ENCODE measurements at places on chromosomes 1 and 21.

DNA sequence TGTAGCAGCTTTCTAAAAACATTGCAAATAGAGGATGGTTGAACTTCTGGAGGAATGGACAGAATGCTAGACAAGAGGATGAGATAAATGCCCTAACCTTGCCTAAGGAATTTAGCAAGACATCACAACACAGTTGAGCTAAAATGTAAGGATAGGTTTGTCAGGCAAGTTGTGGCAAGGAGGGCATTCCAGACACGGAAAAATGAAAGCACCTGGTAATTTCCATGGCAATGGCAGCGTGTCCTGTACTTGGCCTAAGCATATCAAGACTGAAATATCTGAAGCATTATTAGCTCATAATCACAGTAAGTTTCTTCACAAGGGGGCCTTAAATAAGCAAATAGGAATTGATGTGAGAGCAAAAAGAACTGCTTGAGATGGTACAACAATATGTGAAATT, 105.1 kb upstream of the USP25 start:
- DNase-seq, result no peak

DNA sequence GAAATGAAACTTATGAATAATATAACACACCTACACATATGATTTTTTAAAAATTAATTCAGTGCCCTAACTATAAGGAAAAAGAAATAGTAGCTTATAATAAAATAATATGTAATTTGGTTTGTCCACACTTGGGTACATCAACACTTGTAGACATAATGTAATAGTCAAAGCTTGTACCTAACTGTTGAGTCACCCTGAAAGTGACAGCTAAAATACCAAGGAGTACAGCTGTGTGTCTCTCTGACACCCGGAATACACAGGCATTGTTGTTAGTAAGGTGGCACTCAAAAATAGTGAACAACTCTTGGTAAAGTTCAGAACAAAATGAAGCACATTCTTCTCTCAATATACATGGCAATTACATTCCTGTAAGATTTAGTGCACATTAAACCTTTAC, 243.4 kb downstream of the TRABD2B start:
- no peak for DNase-seq

GRCh38 chr1:214319938-214320337, 39.0 kb downstream of the SMYD2 start:
- no peak for DNase-seq

- no peak for DNase-seq
These were observed 84.4 kb downstream of the CATSPERE start for GRCh38 chr1:244545511-244545910.

- no peak for DNase-seq
These were observed 1034.1 kb upstream of the PRMT6 start for GRCh38 chr1:106022312-106022902.

- DNase-seq, result no peak
These were observed 103.4 kb upstream of the TIAM1 start for GRCh38 chr21:31447505-31447904.

DNA sequence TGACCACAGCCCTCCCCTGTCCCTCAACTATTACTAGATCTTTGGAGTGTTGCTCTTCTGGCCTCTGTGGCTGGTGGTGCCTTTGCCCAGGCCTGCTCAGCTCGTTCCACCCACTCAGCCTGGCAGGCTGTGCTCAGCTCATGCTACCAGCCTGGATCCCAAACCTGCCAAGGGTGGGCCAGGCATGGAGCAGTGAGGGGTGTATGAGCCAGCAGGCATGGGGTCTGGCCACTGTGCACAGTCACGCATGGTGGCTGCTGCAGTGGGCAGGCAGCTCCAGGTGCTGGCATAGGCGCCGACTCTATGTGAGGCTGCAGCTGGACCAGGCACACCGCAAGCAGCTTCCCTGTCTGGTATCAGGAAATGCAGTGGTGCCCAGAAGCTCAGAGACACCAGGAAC, 449.9 kb downstream of the MATN1 start:
- no peak for DNase-seq

DNA sequence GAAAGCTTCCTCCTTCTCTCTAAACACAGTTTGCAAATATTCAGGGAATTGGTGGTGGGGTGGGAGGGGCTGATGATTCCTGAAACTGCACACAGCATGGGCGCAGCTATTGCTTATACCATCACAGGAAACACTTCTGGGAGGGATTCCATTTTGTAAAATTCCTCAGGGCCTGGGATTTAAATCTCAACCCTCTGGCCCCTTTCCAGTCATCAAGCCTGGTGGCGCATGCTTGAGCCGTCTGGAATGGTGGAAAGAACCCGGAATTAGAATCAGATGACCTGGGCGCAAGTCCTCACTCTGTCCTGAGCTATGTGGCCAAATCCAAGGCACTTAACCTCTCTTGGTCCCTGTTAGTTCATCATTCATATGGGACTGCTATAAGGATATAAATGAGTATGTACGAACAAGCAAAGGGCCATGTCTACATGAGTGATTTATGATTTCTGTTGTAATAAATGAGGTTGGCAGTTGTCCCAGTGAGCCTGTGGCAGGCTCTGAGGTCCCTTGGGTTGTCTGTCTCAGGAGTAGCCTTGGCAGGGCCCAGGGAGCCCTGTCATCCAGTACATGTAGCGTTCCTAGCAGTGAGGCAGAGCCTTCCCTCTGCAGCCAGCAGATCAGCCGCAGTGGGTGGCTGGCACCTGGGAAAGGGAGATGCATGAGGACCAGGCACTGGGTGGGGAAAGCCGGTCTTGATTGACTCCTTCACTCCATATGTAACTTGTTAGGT, 72.0 kb downstream of the MAN1C1 start:
- no peak for DNase-seq

- no peak for DNase-seq
These were observed 2.2 kb upstream of the KCNA3 start for GRCh38 chr1:110676970-110677369.

- DNase-seq, result no peak
These were observed 200.7 kb downstream of the FGGY start for GRCh38 chr1:59497616-59498015.

- DNase-seq, result no peak
These were observed 41.8 kb downstream of the SGIP1 start for GRCh38 chr1:66575739-66576138.

- no peak for DNase-seq
These were observed 371.1 kb upstream of the C1orf87 start for GRCh38 chr1:60444680-60445079.

DNA sequence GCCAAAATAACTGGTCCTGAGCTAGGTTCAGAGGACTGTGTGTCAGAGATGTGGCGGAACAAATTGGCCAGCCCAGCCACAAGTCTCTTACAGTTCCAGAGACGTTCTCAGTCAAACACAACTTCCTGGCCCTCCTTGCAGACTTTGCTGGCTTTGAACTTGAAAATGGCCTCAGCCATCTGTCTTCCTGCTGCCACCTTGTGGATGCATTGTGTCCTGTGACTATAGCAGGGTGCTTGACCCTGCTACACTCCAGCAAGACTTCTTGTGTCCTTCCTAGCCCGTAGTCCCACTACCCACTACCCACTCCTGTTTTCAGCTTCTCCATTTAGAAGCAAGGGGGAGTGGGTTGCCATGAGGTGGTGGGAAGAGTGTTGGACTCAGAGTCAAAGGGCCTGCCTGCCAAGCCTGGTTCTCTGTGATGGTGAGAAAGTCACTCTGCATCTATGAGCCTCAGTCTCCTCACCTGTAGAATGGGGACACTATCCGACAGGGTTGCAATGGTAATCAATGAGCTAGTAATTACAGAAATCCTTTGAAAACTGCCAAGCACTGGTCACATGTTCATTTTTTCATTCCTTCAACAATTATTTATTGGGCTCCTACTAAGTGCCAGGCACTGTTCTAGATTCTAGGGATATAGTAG, 109.9 kb downstream of the IGSF21 start:
- no peak for DNase-seq

- DNase-seq, result no peak
These were observed 544.9 kb upstream of the NEGR1 start for GRCh38 chr1:72827278-72827677.

DNA sequence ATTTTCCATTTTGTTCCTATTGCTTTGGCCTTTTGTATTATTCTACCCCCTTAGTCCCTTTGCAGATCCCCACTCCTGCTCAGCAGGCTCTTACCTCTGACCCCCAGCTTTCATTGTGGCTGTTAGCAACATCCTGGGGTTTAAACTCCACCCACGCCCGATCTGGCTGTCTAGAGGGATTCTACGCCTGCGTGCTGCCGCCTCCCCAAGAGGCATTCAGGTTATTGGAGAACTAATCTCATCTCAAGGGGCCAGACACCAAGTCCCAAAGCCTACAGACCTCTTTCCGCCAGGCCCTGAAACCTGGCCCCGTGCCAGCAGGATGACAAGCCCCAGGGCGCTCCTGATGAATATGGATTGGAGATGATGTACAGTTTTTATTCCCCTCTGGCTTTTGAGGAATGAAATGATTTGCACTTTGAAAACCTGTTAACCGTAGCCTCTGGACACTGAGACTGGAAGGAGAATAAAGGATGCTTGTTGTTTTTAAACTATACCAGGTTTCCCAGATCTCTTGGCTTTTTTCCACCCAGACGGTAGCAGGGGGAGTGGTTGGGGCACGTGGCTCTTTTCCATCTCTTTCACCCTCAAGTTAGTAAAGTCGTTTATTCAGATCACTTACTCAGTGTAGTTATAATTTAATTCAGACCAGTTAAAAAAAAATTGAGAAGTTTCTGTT, 14.5 kb upstream of the IKBKE start:
- peak; percentile 33 for DNase-seq

GRCh38 chr1:152044386-152044785, 7.6 kb upstream of the S100A11 start:
- no peak for DNase-seq

DNA sequence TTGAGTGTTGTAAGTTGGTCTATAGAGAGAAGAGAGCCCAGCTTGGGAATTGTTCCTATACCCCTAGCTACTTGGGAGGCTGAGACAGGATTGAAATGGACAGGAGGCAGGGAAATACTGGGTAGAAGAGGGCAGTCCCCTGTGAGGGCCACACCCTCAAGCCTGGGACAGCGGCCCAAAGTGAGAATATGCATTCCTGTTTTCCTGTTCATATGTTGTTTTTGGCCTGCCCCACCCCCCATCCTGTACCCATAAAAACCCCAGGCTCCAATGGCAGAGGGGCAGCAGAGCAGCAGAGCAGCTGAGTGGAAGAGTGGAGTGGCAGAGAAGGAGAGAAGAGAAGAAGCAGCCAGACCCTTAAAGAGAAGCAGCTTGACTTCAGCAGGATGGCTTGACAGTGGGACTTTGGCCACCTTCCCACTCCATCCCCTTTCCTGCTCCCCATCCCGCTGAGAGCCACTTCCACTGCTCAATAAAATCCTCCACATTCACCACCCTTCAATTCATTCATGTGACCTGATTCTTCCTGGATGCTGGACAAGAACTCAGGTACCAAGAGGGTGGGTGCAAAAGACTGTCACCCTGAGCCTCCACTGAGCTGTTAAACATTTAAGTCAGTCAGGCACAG, 70.6 kb upstream of the PUM1 start:
- DNase-seq, result no peak

DNA sequence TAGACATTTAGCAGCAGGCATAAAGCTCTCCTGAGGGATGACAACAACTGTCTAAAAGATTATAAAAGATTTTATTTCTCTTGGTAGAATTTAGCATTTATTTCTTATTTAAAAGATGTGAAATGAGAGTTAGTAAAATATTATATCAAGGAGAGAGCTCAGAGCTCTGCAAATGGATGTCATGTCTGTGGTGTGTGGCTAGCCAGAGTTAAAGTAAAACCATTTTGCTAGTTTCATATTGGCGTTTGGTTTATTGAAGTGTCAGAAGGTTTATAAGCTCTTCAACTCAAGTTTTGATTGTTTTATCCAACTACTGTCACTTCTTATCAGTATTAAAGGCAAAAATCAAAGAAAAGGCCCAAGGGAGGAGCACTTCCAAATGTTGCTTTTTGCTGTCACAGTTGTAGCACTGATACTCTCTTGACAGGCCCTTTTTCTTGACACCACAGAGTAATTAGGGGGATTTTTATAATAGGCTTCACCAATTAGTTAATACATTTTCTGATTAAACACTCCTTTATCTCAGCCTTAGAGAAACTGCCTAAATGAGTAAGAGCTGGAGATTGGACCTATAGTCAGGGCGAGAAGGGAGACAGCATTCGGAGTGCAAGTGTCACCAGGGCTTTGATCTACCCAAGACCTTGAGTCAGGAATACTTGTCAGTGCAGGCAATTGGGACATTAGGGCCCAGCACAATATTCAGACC, 233.9 kb downstream of the PTBP2 start:
- DNase-seq, result no peak

DNA sequence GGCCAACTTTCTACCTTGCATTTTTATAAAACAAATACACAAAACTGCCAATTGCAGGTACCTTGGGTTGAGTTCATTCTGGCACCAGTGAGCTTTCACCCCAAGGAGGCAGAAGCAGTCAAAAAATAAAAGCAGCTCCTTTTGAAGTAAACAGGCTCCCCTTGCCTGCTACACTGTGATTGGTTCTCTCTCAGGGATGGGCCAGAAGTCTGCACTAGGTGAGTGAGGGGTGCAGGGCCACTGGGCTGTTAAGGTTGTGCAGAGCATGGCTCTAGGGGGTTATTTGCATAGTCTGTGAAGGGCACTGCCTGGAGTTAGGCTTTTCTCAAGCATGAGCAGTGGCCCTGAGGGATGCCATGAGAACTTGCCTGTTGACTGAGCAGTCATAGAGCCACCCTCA, 39.1 kb downstream of the AKNAD1 start:
- no peak for DNase-seq

DNA sequence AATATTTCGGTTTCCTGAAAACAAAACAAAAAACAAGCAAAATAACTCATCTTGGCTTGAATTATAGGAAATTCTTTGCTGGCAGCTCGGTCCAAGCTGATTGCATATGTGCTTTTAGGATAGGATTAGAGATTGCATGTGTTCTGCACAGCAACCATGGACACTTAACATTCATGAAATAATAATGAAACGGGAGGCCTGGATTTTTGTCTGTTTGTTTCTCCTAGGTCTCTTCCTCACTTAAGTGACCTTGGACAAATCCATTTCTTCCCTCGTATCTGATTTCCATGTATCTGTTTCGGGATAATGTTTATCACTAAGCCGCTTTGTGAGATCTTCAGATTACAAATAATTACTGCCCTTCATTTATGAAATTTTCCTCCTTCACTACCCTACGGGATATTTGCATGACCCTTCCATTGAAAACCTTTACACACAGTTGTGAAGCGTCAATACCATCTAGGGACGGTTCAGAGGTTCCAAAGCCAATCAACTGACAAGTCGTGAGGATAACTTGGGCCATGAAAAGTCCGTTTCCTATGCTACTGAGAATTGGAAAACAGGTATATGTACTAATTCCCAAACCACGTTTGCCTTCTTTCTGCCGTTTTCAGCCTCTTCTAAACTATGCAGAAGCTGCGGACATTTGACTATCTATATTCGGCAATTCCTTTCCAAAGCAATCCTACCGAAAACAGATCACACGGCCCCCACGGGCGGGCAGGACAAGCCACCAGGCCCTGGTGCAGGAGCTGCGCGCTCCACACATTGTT, 1.3 kb upstream of the H3-3A start:
- no peak for DNase-seq

GRCh38 chr1:117284399-117285215, 73.9 kb upstream of the VTCN1 start:
- peak; percentile 37 for DNase-seq

GRCh38 chr1:246659594-246660140, 64.5 kb upstream of the SCCPDH start:
- DNase-seq, result no peak
